NCI-H1092 (cell line): ENCODE measurements at places on chromosomes 4 and X.
A peak's percentile ranks its signal among the peaks of the same experiment; 100 is the strongest.

- no peak for DNase-seq
Measured at GRCh38 chr4:26093551-26093950, 179.5 kb downstream of the SMIM20 start.

GRCh38 chr4:75557696-75558095 is 1.8 kb downstream of the ODAPH start:
- DNase-seq, result no peak

- DNase-seq, result no peak
Measured at GRCh38 chr4:11014199-11014598, 329.6 kb upstream of the CLNK start.

GRCh38 chrX:39157796-39158195 is 356.5 kb downstream of the MID1IP1 start:
- no peak for DNase-seq

DNA sequence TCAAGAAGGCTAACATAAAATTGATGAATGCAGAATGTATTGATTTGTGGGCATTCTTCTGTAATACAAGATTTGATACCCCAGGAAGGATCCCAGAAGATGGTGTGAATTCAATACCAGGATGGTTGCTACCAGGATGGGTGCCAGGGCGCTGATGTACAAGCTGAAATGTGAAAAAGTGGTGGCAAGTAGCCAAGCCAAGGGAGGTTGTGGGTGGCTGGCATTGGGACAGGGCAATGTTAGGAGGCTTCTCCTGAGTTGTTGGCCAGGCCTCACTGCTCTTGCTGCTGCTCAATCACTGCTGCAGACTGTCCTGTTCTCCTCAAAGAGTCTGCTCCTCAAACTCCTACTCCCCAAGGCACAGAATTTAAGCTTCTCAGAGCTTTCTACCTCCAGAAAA is 77.1 kb downstream of the RBM46 start:
- DNase-seq, result no peak

GRCh38 chrX:130715299-130715698 is 187.7 kb downstream of the ENOX2 start:
- DNase-seq, result no peak

GRCh38 chrX:48498374-48498809 is 10.4 kb upstream of the PORCN start:
- DNase-seq, result no peak

GRCh38 chrX:17027931-17028330 is 81.5 kb downstream of the REPS2 start:
- no peak for DNase-seq

DNA sequence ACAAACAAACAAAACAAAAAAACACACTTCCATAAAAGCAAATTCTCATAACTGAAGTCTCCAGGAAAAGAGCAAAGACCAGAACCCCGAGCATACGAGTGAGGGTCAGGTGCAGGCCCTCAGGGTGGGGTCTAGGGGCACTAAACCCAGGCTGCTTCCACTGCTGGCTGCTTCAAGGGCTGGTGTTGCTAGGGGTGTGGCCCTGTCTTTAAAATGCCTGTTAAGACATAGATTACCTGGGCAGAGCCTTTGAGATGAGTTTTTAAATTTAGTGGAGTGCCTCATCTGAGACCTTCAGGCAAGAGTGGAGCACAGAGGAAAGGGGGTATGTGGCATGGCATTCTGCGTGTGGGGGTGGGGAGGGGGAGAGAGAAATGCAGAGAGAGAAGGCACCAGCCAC is 87.0 kb downstream of the FHDC1 start:
- no peak for DNase-seq

DNA sequence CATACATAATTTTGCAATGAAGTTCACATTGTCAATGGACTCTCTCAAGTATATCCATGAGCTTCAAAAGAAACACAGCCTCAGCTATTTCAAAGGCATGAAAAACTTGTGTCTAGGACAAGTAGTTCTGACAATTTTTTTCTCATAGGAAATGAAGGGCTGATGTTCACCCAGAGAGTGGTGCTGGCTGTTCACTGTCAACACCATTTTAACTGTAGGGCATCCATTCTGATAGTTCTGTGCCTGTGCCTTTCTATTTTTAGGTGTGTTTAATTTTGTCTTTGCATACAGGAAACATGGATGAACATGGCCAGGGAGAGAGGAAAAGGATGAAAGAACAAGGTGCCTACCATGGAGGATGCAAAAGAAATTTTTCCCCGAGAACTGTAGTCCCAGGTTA is 135.3 kb upstream of the MAP9 start:
- DNase-seq, result no peak

GRCh38 chr4:47668810-47669408 is 169.0 kb downstream of the CORIN start:
- peak; percentile 16 for DNase-seq

GRCh38 chr4:86926435-86927086 is 8.2 kb upstream of the AFF1 start:
- no peak for DNase-seq

- no peak for DNase-seq
Measured at GRCh38 chr4:156298230-156298629, 344.6 kb upstream of the CTSO start.

DNA sequence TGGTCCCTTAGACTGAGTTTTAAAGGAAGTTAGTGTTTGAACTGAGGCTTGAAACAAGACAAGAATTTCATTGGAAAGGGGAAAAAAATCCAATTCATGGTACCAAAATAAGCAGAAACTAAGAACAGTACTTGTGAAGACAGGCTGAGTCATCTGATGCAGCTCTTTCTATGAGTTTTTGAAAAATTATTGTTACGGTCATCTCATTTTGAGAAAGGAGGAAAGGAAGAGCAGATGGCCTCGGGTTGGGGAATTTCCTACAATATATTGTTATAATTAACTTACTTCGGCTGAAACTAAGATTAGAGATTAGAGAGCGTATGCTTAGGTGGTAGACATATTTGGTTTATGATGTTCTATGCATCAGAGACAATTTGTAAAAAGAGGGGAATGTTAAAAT is 2164.8 kb upstream of the AGA start:
- no peak for DNase-seq

DNA sequence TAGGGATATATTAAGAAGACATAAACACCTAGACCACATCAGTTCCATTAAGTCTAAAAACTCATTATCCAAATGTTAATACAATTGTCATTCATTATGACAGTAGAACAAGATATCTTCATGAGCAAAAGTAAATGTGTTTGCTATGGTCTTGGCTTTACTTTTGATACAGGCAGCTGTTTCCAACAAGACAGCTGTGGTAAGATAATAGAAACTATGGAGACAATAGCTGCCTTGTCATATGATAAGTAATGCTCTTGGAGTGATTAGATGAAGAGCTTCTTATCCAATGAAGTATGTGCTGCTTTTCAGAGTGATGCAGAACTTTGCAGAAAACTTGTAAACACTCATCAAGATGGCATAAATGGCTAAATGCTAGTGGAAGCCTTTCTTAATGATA is 1066.0 kb downstream of the FSTL5 start:
- DNase-seq, result no peak

- no peak for DNase-seq
Measured at GRCh38 chr4:78217557-78217956, 160.4 kb downstream of the FRAS1 start.

DNA sequence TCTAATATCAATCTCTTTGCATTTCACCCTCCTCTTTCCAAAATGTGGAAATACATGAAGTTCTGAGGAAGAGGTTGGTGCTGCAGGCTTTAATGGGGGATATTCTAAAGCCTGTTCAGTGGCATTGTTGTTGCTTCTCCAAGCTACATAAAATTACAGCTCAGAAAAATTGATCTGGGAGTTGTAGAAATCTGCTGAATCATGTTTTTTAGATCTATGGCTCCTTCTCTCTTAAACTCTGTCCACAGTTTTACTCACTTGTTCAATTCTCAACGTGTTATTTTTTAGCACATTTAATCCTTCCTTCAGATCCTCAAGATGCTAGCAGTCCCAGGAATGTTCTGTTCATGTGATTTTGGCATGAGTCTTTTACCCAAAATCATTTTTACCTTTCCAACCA is 949.5 kb upstream of the ADGRL3 start:
- no peak for DNase-seq

DNA sequence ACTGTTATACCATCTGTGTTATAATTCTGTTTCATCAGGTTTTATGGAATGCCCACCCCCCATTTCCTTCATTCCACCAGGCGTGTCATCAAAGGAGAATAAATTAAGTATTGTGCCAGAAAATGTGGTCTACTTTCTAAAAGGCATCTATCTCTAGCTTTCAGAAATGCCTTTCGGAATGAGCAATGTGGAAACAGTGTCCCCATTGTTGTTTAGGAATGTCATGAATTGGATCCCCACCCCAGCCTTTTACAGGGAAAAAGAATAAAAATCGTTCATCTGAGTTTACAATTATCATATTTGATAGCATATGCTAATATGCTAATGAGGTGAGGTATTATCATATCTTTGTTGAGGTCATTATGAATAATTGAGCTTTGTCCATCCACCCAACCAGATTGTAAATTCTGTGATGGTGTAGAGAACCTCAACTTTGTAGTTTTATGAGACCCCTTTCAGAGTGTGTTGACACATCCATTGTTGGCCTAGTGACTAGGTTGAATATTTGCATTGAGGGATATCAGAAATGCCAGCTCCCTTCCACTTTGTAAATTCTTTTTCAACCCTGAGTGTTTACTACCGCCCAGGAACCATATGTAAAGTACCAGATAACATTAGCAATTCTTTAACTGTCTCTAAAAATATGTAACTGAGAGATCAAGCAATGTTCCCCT is 56.2 kb upstream of the CCDC160 start:
- no peak for DNase-seq

DNA sequence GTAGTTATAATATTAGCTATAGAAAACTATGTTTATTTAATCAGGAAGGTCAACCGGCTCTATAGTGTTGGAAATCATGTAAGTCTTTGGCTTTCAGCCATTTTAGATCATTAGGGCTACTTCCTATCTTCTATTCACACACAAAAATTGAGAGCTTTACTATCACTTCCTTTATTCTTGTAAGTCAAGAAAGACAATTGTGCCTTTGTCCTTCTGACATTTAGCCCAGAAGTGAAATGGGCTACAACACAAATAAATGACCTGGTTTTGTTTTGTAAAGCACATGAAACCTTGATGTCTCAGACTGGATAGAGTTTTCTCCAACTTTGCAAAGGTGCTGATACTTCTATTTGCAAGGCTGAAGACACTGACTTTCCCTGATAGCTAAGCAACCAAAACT is 122.4 kb upstream of the ACSL4 start:
- no peak for DNase-seq

DNA sequence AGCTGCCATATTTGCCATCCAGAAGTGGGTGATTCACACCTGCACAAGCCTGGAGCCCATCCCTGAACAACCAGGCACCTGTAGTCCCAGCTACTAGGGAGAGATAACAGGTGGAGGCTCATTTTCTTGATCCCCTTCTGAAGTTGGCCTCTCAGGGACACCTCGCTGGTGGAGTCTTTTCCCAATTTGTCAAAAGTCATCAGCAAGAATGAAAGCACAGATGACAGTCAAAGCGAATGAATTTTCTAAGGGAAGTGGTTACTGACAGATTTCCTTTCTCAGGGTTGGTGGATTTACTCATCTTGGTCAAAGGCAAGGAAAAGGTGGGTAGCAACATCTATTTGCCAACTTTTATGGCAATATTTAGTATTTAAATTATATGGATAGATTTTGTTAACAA is 36.5 kb downstream of the FGFBP1 start:
- DNase-seq, result no peak

DNA sequence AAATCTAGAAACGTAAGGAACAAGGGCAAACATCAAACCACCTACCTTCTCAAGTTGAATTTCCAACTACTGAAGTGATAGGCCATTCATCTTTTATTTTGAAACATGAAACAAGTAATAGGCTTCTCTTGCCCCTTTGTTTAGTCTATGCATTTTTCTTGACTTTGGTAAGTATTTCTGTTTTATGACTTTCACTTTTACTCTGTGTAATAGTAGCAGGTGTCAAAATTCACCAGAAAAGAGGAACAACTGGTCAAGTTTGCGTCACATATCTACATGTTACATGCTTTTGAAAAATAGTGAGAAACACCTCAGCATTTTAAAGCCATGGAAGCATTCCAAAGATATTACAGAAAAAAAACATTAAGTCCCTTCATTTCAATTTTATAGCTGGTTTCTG is 157.1 kb upstream of the FTHL17 start:
- DNase-seq, result no peak

DNA sequence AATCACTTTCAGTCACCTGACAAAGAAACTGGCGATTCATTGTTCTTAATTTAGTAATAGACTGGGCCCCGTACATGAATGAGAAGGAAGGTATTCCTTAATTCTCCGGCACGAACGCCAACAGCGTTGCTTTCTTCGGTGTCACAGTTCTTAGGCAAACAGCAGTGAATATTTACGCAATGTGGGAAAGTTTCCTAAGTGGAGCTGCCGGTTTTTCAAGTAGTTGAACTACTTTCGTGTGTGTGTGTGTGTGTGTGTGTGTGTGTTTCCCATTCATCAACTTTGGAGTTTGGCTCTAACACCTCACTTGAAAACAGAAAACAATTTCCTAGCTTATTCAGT is 651 bp downstream of the NXT2 start:
- no peak for DNase-seq

- no peak for DNase-seq
Measured at GRCh38 chr4:112513971-112514646, 1.9 kb downstream of the NEUROG2 start.

DNA sequence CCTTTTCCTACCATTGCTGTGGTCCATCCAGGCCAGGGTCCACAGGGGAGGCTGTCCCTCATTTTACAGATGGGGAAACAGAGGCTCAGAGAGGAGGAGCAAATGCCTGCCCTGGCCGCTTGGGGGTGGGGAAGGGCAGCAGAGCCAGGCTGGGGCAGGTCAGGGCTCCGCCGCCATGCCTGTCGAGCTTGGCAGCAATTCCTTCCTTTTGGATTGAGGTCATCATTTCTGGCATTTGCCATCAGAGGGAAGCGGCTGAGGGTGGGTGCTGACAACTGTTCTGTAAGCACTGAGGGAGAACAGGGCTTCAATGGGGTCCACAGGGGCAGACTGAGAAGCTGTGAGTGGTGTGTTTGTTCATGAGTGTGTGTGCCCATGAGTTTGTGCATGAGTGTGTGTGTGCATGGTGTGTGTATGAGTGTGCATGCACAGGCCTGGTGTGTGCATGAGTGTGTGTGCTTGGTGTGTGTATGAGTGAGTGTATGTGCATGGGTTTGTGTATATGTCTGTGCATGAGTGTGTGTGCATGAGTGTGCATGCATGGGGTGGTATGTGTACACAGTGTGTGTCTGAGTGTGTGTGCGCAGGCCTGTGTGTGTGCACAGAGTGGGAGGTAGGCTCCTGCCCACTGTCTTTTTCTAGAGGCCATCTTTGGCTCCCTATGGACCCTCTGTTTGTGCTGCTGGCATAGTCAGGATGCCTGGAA is 115.2 kb downstream of the SORCS2 start:
- DNase-seq, result no peak

DNA sequence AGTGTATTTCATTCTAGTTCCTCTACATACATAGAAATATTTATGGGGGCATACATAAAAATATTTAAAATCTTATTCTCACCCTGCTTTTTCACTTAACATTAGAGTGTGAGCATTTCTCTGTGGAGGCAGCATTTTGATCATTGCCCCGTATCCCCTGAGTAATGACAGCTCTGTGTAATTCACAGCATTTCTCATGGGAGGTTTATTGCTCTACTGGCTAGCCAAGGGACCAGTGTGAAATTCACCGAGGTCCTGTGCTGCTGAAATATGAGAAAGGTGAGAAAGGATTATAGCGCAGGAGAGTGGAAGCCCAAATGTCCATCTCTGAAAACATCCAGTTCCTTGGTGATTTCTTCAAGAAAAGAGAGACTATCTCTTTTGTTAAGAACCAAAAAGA is 22.9 kb downstream of the PDGFC start:
- no peak for DNase-seq
